Activated naive CD8-positive, alpha-beta T cell treated with anti-CD3 and anti-CD28 coated beads, Interleukin-2, amount 50 U/mL, for 24 hours (primary cell): ENCODE measurements at places on chromosomes 2 and 18.

DNA sequence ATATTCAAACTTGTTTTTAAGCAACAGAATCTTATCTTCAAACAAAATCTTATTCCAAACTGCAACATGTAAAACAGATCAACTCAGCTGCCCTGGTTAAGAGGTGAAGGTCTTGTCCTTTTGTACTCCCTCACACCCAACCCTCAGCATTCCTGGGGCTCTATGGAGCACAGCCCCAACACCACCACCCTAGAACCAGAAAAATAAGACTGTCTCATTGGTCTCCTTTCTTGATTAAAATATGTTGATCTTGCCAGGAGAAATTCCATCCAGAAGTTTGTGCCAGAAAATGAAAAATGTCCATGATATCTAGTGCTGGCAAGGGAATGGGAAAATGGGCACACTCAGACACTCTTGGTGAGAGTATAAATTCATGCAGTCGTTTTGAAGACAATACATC is 62.1 kb upstream of the TMEM17 start:
- H3K4me1 ChIP-seq = peaks cover 1% of the 10 kb centered on the region
- H3K4me3 ChIP-seq = no peak overlapping the region
- H3K27me3 ChIP-seq = peaks cover 25% of the 10 kb centered on the region
- H3K36me3 ChIP-seq = no peaks in the 10 kb centered on the region

DNA sequence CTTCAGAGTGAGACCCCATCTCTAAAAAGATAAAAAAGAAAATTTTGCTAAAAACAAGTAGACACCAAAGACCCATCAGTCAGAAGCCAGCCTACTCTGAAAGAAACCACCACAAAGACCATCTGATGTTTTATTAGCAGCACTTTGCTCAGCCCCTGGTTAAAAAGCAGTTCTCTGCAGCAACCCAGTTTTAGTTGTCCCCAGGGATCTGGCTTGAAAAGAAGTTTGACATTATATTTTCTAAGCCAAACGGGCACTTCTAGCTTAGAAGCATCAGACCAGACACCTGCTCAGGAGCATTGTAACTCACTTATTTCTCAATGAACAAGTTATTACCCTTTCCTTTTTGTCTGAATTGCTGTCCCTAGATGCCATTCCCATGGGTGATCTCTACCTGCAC is 164.2 kb upstream of the ETAA1 start:
- DNase-seq = no peak
- no peaks in the 10 kb centered on the region for H3K27me3 ChIP-seq
- H3K4me3 ChIP-seq = no peak overlapping the region
- no peaks in the 10 kb centered on the region for H3K36me3 ChIP-seq
- H3K4me1 ChIP-seq = no peaks in the 10 kb centered on the region
- no peak overlapping the region for H3K27ac ChIP-seq

GRCh38 chr2:234405462-234405861 is 91.4 kb downstream of the ARL4C start:
- H3K27me3 ChIP-seq = peaks cover 1% of the 10 kb centered on the region
- peaks cover 46% of the 10 kb centered on the region for H3K4me1 ChIP-seq
- H3K36me3 ChIP-seq = no peaks in the 10 kb centered on the region
- DNase-seq = no peak

DNA sequence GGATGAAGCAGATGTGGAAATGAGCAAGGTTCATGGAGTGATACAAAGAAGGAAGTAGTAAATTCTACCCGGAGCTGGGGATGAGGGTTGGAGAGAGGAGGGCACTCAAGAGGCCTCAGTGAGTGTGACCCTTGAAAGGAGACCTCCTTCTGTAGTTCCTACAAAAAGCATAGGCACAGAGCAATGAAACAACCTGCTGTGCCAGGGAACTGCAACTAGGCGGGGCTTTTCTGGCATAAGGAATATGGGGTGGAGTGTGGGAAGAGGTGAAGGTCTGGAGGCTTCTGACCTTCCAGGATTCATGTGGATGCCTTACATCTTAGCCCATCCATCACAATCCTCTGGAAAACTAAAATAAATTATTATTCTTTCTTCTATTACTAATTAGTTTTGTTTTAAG is 25.5 kb upstream of the PGAP1 start:
- no peak overlapping the region for H3K27ac ChIP-seq
- H3K4me3 ChIP-seq = no peak overlapping the region
- H3K36me3 ChIP-seq = no peaks in the 10 kb centered on the region

- no peaks in the 10 kb centered on the region for H3K36me3 ChIP-seq
- H3K27me3 ChIP-seq = peaks cover 7% of the 10 kb centered on the region
- peaks cover 18% of the 10 kb centered on the region for H3K4me1 ChIP-seq
- H3K27ac ChIP-seq = no peak overlapping the region
- H3K4me3 ChIP-seq = peak overlapping the region; percentile 45
Measured at GRCh38 chr18:55420665-55421307, 167.2 kb downstream of the TCF4 start.

DNA sequence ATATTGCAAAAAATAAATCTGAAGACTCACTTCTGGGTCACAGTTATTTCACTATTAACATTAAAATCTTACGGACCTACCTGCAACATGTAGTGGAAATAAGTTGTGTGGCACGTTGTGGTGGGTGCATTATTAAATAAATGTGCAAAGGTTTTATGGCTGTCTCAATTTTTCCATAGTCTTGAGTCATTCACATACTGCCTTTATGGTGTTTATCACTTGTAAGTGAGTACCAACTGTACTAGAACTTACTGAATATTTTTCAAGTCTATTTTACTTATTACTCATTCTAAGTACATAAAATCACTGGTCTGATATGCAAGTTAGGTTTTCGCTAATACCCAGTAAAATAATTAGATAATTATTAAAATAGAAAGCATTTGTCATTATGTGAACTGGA is 47.6 kb upstream of the SLC30A6 start:
- no peak overlapping the region for H3K4me3 ChIP-seq
- no peaks in the 10 kb centered on the region for H3K27me3 ChIP-seq
- DNase-seq = no peak
- peaks cover 9% of the 10 kb centered on the region for H3K4me1 ChIP-seq

DNA sequence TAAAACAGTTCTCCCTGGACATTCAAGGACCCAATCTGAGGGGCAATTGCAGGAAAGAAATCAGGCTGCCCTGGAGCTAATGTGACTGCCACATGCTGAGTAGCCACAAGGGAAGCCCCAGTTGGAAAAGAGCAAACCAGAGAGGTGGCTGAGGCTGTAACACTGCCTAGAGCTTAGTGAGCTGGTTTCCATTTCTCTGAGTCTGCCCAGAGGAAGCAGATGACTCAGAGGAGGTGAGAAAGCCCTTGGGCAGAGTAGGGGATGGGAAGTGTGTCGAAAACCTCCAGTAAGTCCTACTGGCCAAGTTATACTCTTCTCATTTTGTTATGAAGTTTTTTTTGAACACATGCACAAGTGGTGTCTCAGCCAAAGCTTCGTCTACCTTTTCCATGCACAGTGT is 753.0 kb downstream of the CNTNAP5 start:
- H3K36me3 ChIP-seq = no peaks in the 10 kb centered on the region
- DNase-seq = no peak
- no peaks in the 10 kb centered on the region for H3K27me3 ChIP-seq
- no peak overlapping the region for H3K27ac ChIP-seq

- H3K36me3 ChIP-seq = no peaks in the 10 kb centered on the region
- H3K27me3 ChIP-seq = no peaks in the 10 kb centered on the region
- H3K4me3 ChIP-seq = no peak overlapping the region
Measured at GRCh38 chr2:188765522-188766470, 208.4 kb upstream of the COL3A1 start.

DNA sequence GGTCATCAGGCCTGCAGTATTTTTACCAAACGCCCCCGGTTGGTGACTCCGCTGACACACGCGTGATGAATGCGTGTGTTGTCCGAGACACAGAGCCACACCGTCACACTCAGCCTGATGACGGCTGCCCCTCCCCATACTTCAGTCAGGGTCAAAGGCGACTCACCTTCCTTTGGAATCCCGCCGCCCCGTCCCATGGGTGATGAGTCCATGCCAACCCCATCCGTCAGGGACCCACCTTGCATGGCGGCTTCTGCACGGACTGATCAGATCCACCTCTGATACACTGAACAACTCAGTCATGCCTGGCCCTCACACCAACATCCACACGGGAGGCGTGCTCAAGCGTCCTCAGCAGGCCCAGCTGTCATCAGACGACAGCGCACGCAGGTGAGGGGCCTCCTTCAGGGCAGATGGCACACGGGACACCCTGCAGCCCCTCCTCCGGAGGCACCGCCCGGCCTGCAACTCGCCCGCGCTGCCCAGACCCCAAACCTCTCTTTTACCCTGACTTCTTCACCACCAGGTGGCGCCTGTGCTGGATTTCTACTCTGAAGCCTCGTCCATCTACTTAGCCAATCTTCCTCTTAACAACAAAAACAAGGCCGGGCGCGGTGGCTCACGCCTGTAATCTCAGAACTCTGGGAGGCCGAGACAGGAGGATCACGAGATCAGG is 89.2 kb downstream of the ZNF516 start:
- H3K36me3 ChIP-seq = peaks cover 13% of the 10 kb centered on the region
- peaks cover 18% of the 10 kb centered on the region for H3K4me1 ChIP-seq
- no peaks in the 10 kb centered on the region for H3K27me3 ChIP-seq
- H3K27ac ChIP-seq = no peak overlapping the region
- H3K4me3 ChIP-seq = no peak overlapping the region

GRCh38 chr2:96143231-96143847 is 1.9 kb downstream of the DUSP2 start:
- H3K27me3 ChIP-seq = peaks cover 2% of the 10 kb centered on the region
- peak overlapping the region; percentile 94 for H3K4me3 ChIP-seq
- no peak for DNase-seq

- H3K4me1 ChIP-seq = no peaks in the 10 kb centered on the region
- DNase-seq = no peak
- H3K4me3 ChIP-seq = no peak overlapping the region
- no peaks in the 10 kb centered on the region for H3K36me3 ChIP-seq
Measured at GRCh38 chr2:228224410-228224809, 42.9 kb upstream of the SPHKAP start.

DNA sequence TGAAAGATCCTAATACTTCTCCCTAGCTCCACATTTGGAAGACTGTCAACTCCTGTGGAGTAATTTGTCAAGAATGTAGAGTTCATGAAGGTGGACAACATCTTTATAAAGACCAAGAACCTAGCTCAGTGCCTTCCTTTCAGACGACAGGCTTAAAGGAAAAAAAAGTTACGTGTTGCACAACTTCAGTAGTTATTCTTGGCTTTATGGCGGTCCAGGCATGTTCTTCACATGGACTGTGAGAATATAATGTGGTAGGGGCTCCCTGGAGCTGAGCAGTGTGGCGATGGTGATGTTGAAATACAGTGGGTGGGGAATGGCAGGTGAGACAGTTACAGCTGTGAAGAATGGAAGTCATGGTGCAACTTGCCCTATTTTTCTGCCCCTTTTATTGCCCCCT is 3.9 kb downstream of the TAF1B start:
- H3K27me3 ChIP-seq = no peaks in the 10 kb centered on the region
- H3K4me1 ChIP-seq = peaks cover 49% of the 10 kb centered on the region
- H3K36me3 ChIP-seq = peaks cover 55% of the 10 kb centered on the region
- no peak for DNase-seq
- H3K27ac ChIP-seq = no peak overlapping the region

- no peak for DNase-seq
- no peaks in the 10 kb centered on the region for H3K36me3 ChIP-seq
- no peaks in the 10 kb centered on the region for H3K27me3 ChIP-seq
- H3K4me1 ChIP-seq = no peaks in the 10 kb centered on the region
- no peak overlapping the region for H3K27ac ChIP-seq
- no peak overlapping the region for H3K4me3 ChIP-seq
Measured at GRCh38 chr2:208643145-208643544, 236.6 kb downstream of the PTH2R start.

GRCh38 chr2:181658444-181658843 is 1.5 kb upstream of the CERKL start:
- no peak overlapping the region for H3K27ac ChIP-seq
- no peak overlapping the region for H3K4me3 ChIP-seq
- no peaks in the 10 kb centered on the region for H3K36me3 ChIP-seq
- H3K27me3 ChIP-seq = peaks cover 35% of the 10 kb centered on the region

GRCh38 chr2:233033672-233034071 is 1.2 kb downstream of the NEU2 start:
- no peaks in the 10 kb centered on the region for H3K36me3 ChIP-seq
- H3K4me1 ChIP-seq = peaks cover 9% of the 10 kb centered on the region
- no peak overlapping the region for H3K27ac ChIP-seq
- no peak overlapping the region for H3K4me3 ChIP-seq
- no peaks in the 10 kb centered on the region for H3K27me3 ChIP-seq

GRCh38 chr2:152755029-152755428 is 36.6 kb downstream of the ARL6IP6 start:
- H3K36me3 ChIP-seq = peaks cover 39% of the 10 kb centered on the region
- peaks cover 3% of the 10 kb centered on the region for H3K4me1 ChIP-seq
- DNase-seq = no peak
- H3K27me3 ChIP-seq = no peaks in the 10 kb centered on the region
- no peak overlapping the region for H3K4me3 ChIP-seq

DNA sequence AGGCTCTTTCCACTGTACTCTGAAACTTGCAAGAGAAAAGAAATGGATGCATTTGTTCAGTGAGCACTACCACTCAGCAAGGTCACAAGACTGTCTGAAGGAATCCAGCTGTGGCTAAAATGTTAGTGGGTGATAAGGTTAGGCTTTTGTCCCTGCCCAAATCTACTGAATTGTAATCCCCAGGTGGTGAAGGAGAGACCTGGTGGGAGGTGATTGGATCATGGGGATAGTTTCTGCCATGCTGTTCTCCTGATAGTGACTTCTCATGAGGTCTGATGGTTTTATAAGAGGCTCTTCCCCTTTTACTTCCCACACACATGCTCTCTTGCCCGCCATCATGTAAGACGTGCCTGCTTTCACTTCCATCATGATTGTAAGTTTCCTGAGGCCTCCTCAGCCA is 68.2 kb downstream of the ZNF385B start:
- H3K27ac ChIP-seq = no peak overlapping the region
- no peak overlapping the region for H3K4me3 ChIP-seq
- no peaks in the 10 kb centered on the region for H3K27me3 ChIP-seq
- no peaks in the 10 kb centered on the region for H3K4me1 ChIP-seq

- H3K4me1 ChIP-seq = no peaks in the 10 kb centered on the region
- no peaks in the 10 kb centered on the region for H3K36me3 ChIP-seq
- H3K27ac ChIP-seq = no peak overlapping the region
Measured at GRCh38 chr2:71695235-71696120, 242.1 kb downstream of the DYSF start.

DNA sequence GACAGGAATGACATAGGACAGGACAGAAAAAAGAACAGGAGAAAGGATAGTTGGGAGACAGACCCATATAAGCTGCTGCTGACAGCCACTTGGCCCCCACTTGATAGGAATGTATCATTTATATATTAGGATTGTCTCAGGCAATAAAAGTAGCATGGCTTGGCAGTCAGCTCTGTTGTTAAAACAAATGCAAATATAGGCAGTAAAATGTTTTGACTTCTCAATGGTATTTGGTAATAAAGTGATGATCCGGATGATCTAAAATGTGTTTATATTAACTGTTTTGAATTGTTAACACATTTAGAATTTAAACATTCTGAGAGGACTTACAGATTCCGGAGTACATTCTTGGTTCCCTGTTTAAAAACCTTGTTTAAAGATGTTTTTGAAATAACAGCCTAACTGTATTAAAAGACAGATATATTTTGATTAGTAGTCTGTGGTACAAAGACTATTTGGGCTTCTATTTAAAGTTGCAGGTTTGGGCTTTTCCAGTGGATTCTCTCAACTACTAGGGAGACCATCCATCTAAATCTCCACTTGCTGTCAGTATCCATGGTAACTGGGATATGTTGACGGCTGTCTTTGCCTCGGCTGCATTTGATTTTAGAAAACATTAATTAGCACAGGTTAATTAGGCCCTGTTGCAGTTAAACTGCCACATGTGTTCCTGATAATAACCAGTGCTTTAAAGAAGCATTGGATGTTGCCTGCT is 147.6 kb downstream of the ESCO1 start:
- H3K4me1 ChIP-seq = peaks cover 7% of the 10 kb centered on the region
- peaks cover 2% of the 10 kb centered on the region for H3K27me3 ChIP-seq
- H3K27ac ChIP-seq = no peak overlapping the region
- no peak overlapping the region for H3K4me3 ChIP-seq

GRCh38 chr2:23294238-23294637 is 90.7 kb upstream of the KLHL29 start:
- no peak overlapping the region for H3K27ac ChIP-seq
- peaks cover 11% of the 10 kb centered on the region for H3K27me3 ChIP-seq
- no peaks in the 10 kb centered on the region for H3K4me1 ChIP-seq
- no peak overlapping the region for H3K4me3 ChIP-seq
- no peak for DNase-seq
- H3K36me3 ChIP-seq = no peaks in the 10 kb centered on the region
